ENCODE measurements at places on chromosomes 13 and 19.
A peak's percentile ranks its signal among the peaks of the same experiment; 100 is the strongest.

DNA sequence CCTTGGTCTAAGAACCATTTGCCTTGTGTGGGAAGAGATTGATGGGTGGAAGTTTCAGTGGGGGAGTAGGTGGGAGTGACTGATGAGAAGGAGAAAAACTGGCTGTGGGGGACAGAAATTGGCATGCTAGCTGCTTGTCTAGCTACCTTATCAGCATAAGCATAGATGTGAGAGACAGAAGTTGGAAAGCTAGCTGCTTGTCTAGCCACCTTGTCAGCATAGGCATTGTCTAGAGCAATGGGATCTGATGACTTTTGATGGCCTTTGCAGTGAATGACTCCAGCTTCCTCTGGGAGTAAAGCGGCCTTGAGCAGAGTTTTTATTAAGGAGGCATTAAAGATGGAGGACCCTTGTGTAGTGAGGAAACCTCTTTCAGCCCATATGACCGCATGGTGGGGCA lies 9.9 kb upstream of the NCR1 start:
- no peak for DNase-seq

DNA sequence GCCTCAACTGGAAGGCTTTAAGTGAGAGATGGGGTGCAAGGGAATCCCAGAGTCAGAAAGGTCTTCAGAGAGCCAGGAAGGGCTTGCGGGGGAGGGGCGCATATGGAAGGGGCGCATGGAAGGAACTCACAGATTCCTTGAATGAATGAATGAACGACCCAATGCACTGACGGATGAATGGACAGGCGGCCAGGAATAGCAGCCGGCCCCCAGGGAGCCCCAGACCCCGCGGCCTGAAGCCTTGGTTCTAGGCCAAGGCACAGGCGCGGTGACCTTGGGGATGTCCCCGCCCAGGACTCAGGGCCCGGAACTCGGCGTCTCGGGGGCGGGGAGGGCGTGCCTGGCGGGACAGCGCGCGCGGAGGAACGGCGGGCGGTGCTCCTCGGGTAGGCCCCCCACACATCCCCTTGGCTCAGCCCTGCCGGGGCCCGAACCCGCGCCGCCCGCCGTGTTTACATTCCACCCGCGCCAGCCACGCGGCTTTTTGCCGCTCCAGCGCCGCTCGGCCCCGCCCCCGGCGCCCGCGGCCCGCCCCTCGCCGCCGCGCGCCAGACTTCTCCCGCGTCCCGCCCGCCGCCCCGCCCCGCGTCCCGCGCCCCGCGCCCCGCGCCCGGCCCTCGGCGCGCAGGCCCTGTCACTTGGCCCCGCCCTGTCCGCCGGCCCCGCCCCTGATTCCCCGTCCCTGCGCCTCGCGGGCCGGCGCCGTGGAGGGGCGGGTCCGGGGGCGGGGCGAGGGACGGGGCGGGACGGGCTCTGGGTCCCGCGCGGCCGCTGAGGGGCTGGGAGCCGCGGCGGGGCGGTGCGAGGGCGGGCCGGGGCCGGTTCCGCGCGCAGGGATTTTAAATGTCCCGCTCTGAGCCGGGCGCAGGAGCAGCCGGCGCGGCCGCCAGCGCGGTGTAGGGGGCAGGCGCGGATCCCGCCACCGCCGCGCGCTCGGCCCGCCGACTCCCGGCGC lies at the start of gene CCNE1:
CCNE1 (plus strand) TSS at position 867 of the 955 bp plus-strand sequence. CDS start 565 bp downstream, outside the sequence.
- DNase-seq: no peak

DNA sequence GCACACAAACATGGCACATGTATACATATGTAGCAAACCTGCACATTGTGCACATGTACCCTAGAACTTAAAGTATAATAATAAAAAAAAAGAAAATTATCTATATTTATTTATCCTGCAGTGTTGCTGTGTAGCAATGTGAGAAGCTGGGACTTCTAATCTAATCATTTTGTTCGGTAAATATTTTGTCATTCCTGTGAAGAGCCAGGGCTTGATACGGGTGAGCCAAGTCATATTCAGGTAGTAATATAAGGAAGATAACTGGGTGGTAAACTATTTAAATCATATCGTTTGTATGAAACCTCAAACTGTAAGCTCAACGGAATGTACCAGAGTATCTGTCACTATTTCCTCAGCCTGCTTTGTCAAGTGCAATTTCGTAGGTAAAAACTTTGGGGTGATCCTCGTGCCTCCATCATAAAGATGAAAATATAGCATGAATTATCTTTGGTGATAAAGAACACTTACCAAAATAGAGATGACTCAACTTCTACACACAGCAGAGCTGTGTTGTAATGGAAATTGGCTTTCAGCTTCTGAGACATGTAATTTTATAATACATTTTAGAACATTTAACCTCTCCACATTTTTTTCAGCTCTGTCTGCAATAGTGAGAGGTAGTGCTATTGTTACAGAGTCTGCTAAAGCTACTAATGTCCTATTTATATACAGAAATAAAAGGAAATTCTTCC lies 92.9 kb downstream of the PCDH9 start:
- no peak for DNase-seq

DNA sequence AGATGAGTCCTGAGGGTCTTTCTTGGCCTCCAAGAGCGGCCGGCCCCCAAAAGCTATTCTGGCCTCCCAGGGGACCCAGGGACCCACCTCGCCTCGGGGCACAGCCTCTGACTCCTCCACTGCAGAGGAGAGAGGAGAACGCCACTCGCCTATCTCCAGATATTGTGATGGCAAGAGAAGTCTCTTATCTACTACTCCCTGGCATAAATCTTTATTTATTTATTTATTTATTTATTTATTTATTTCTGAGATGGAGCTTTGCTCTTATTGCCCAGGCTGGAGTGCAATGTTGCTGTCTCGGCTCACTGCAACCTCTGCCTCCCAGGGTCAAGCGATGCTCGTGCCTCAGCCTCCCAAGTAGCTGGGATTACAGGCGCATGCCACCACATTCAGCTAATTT lies 11.0 kb downstream of the SLC7A9 start:
- no peak for DNase-seq

- DNase-seq: no peak
These were observed 754 bp downstream of the RNF6 start for GRCh38 chr13:26221399-26221720.

DNA sequence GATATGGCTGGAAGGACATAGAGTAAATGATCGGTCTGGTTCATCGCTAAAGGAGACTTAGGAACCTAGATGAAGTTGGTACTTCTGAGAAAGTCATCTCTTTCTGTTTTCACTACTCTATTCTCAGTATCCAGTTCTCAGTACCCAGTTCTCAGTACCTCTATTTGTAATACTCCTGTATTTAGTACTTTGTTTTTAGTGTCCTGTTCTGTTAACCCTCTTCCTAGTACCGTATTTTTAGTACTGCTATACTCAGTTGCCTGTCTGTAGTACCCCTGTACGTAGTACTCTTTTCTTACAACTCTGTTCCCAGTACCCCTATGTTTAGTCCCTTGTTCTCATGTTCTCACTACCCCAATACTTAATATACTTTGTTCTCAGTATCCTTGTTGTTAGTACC lies 1.2 kb downstream of the RFXAP start:
- DNase-seq: no peak

DNA sequence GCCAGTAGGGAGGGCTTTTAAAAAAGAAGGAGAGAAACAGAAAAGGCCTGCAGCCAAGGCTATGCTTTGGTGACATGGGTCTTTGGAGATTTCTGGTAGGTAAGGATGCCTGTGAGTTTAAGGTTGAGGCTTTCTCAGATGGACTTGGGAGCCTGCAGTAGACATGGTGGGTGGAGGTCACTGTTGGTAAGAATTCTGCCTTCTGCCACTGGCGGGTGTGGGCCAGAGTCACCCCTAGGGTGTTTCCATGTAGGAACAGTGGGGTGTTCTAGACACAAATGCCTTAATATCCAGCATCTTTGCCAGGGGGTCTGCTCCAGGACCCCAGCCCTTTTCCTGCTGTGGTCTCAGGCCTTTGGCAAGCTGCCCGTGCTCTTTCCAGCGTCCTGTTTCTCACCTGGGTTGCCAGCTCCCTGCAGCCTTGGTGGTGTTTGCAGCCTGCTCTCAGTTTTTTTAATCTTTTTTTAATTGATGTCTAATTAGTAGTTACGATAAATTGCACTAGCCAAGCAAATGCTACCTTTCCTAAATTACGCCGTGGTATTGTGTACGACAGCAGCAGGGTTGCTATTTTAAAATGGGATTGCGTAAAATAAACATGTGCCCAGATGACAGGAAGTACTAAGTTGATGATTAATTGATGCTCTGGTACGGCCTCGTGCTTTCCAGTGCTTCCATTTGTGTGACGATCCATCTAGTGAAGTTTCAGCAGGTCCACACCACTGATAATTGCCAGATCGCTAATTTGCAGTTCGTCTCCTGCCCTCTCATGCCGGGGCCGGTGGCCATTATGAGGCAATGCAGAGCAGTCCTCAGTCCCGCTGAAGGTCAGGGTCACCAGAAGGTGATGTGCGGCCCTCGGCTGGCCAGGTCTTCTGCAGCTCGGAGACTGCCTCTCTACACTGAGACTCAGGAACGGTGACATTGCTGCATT lies 35.3 kb upstream of the NPAS1 start:
- DNase-seq: peak; percentile 71

Measured in NCI-H2081 treated with DMSO at 0.1 percent for 48 hours (cell line).